ENCODE measurements at places on chromosomes 1 and 21.
A peak's percentile ranks its signal among the peaks of the same experiment; 100 is the strongest.

GRCh38 chr21:37490084-37490483, 123.5 kb downstream of the DYRK1A start:
- no peak for DNase-seq

DNA sequence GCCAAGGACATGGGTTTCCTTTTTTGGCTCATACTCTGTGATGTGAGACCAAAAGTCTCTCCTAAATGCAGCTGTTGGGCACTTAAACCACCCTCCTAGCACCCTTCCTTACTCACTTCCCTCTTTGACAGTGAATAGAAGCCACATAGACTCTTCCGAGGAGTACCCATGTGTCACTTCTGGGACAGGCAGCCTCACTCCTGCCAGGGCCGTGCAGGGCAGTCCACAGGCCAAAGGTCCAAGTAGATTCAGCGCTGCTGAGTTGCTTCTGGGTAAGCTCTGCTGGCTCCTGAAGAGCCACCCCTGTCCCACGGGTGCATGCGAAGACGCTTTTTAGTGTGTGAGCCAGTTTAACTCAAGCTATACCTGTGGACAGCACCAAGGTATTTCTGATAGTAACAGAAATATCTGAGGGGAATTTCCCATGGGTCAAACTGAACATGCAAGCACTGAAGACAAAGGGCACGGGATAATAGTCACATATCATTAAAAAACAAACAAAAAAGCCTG, 36.8 kb upstream of the BMP8B start:
- no peak for DNase-seq

DNA sequence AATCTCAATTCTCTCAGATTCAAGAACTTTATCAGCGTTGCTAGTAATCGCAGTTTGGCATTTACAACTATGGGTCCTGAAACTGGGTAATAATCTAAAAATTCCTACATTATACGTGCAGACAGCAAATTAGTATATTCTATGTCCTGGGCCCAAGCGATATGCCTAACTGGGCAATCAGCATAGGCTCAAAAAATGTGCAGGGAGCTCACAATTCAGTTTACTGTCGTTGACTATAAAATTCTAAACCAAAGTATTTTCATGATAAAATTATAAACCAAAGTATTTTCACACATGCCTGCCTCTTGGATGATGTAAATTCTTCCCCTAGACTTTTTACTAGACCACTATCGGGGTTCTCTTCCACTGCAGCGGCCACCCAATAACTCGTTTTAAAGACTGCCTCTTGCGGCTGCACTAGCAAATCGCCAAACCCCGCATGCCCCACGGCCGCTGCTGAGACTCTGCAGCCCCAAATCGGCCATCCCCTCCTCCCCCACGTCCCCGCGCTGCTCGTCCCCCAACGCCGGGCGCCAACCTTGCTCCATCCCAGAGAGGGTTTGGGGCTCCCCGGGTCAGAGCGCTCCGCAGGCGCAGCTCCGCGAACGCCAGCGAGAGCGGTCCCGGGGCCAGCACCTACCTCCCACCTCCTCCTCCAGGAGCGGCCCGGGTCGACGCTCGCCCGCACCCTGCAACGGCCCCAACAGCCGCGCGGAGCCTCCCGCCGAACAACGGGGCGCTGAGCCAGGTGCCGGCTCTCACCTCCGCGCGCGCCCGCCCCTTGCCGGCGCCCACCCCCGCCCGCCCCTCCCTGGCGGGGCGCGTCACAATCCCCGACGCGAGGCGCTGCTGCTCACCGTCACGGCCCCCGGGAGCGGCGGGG, 506 bp downstream of the SSX2IP start:
- no peak for DNase-seq

GRCh38 chr1:83791821-83792437, 207.0 kb downstream of the TTLL7 start:
- DNase-seq = peak; percentile 33

DNA sequence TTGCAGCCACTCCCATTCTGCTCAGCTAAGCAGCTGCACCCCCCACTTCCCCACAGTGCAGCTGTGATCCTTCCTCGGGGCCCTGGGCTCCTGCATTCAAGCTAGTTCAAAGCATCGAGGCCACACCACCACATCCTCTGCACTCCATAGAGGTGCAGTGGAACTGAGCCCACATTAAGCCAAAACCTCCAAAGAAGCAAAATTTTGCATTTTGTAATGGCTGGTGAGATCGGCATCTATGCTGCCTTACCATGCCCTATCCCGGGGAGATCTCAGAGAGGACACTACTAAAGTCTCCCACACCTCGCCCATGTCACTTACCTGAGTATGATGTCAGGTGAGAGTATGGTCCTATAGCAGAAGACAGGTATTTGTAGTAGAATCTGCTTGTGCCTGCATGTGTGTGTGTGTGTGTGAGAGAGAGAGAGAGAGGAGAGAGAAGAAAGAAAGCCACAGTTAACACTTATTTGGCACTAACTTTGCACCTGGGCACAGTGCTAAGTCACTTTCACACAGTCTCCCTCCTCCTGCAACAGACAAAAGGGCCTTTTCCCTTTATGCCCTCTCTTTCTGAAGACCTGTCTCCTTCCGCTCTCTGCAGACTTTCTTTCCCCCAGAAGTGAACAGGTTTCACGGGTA, 89.8 kb downstream of the KIF14 start:
- no peak for DNase-seq

GRCh38 chr1:212613440-212614335, 5.1 kb downstream of the ATF3 start:
- no peak for DNase-seq

- no peak for DNase-seq
Observed at GRCh38 chr1:54439550-54440223, 33.5 kb upstream of the SSBP3 start.

- no peak for DNase-seq
Observed at GRCh38 chr1:118649369-118650106, 338.6 kb downstream of the TBX15 start.
